ENCODE measurements at places on chromosomes 5 and 9.

DNA sequence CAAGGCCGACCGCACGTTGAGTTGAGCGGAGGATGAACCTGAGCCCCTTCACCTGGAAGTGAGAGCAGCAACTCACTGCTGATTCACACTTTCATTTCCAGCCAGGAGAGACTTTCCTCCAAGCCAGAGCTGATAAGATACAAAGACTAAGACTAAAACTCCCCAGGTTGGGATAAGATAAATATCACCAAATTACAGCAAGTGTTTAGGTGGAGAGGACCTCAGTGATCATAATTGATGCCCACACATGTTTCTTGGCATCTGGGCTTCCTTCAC is 6.4 kb upstream of the NKD2 start:
- DNase-seq = no peak

DNA sequence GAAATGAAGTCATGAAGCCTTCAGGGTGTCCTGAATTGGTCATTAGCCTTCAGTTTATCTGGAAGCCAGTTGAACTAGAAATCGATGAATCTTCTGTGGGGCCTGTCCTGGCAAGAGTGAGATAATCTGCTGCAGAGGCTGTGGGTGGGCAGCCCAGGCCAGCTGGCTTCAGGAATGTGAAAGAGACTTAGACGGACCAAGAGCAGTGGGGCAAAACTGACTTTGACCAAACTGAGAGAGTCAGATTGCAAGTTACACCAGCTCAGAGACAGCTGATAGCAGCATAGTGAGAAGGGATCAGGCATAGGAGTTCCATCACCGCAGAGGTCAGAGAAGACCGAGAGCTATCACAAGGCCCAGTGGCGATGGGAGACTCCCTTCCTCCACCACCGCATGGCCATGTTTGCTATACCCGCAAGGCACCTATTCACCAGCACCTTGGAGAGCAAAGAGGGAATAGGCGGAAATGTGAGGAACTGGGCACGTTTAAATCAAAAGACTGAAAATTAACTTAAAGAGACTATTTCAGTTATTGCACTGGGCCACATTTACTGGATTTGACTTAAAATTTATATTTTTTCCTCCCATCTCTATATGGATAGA is 50.0 kb upstream of the GLIS3 start:
- no peak for DNase-seq

- no peak for DNase-seq
These were observed at the start of gene BHMT for GRCh38 chr5:79111387-79111959. Gene BHMT (plus strand): TSS chr5:79111809. CDS start chr5:79111886, 77 bp downstream.

- no peak for DNase-seq
These were observed 157.0 kb upstream of the RAI14 start for GRCh38 chr5:34499001-34499734.

- no peak for DNase-seq
These were observed 3.0 kb downstream of the GRK6 start for GRCh38 chr5:177429248-177430040.

GRCh38 chr5:59496524-59497134 is 396.9 kb downstream of the PDE4D start:
- DNase-seq = peak; percentile 1

DNA sequence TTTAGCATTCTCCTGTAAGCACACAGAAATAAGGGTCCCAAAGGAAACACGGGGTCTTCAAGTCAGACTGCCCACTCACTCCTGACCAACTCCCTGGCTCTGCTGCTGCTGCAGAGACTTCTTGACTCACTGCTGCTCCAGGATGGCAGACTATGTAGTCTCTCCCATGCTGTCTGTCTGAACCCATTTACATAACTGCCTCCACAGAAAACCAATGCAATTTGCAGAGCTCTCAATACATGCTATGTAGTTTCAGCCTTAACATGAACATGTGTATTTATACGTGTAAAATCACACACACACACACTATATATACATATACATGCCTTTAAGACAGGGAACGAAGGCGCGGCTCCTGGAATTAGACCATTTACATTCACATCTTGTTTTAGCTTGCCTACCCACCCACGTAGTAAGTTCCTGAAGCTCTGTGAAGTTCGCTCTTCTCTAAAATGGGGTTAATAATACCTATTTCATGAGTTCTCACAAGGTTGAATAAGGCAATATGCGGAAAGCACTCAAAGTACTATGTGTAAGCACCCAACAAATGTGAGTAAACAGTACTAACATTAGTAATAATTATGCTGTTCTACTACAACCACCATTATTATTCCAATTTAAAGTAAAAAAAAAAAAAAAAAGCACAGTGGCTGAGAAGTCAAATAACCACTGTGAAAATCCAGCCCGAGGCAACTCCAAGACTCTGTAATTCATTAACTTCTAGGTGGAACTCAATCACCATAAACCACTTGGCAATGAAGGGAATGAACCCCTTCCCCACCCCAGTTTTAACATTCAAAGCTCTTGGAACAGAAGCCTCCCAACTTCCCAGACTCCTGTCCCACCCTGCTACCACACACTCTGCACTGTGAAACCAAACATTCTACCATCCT is 31.8 kb downstream of the PRELID2 start:
- no peak for DNase-seq

DNA sequence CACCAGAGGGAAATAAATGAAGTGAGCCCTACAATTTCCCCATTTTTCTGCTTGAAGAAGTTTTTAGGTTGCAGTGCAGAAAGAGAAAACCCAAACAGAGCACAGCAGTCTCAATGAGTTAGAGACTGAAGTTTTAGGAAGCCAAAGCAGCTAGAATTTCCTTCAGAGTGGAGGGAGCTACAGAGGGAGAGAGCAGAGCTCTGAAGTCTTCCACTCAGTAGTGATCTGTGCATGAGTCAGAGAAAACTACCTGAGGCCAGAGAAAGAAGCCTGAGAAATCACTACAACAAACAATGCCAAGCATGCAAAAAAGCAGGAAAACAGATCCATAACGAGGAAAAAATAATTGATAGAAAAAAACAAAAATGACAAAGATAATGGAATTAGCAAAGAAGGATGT is 17.9 kb upstream of the NDUFB6 start:
- no peak for DNase-seq

DNA sequence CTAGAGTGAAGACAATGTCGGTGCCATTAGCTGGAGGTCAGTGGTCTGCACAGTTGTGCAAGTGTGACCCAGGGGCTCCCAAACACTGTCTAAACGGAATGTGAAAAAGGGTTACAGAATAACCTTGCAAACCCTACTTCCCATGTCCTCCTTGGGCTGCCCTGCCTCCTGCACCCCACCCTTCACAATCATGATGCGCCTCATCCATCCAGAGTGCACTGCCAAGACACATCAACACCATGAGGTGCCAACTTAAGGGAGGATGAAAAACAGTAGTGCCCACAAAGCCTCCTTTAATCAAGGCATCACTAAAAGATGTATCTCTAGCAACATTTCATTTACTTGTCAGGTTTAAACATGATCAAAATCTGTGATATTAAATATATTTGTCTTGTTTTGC is 87.1 kb downstream of the SETX start:
- DNase-seq = no peak

GRCh38 chr9:131233995-131234394 is 42.3 kb downstream of the FAM78A start:
- DNase-seq = no peak

GRCh38 chr5:145499483-145499882 is 335.7 kb downstream of the PRELID2 start:
- DNase-seq = no peak

All from NCI-H526 (cell line).